ENCODE measurements at places on chromosomes 6 and 20.

DNA sequence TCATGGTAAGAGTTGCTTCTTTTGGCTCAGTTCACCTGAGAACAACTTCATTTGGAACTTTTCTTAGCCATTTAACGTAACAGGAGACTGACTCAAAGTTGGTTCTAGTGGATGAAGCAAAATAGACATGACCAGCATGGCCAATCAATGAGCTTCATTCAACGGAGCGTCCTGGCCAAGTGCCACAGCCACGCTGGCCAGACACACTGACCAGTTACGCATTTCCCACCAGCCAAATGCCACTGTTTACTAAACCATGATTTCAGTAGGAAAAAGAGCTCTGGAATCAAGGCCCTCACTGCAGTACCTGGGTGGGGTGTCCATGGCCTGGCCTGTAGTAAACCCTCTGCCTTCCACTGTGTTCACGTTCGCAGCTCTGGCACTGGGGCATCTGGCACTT lies 80.4 kb downstream of the POPDC3 start:
- no peak for DNase-seq

- DNase-seq = no peak
These were observed 507.2 kb downstream of the CDH26 start for GRCh38 chr20:60465439-60465838.

GRCh38 chr6:25652007-25652515 lies at the start of gene SCGN:
SCGN (plus strand) TSS chr6:25652215; CDS start chr6:25652404, 189 bp downstream.
- peak; percentile 80 for DNase-seq

GRCh38 chr20:4919047-4919704 lies 82.1 kb downstream of the SLC23A2 start:
- DNase-seq = no peak

GRCh38 chr6:37049758-37050044 lies 44.2 kb downstream of the FGD2 start:
- DNase-seq = no peak

GRCh38 chr6:146913842-146914488 lies 290.3 kb upstream of the STXBP5 start:
- DNase-seq = peak; percentile 68

- no peak for DNase-seq
These were observed 81.6 kb downstream of the FOXA2 start for GRCh38 chr20:22502731-22503191.

- DNase-seq = no peak
These were observed 868 bp downstream of the METTL24 start for GRCh38 chr6:110357298-110357663.

- DNase-seq = no peak
These were observed 32.9 kb downstream of the RNF217 start for GRCh38 chr6:124995131-124995530.

GRCh38 chr6:127267646-127268625 lies 1.3 kb downstream of the RNF146 start:
- no peak for DNase-seq

GRCh38 chr6:150410906-150411305 lies 42.1 kb downstream of the IYD start:
- DNase-seq = no peak

DNA sequence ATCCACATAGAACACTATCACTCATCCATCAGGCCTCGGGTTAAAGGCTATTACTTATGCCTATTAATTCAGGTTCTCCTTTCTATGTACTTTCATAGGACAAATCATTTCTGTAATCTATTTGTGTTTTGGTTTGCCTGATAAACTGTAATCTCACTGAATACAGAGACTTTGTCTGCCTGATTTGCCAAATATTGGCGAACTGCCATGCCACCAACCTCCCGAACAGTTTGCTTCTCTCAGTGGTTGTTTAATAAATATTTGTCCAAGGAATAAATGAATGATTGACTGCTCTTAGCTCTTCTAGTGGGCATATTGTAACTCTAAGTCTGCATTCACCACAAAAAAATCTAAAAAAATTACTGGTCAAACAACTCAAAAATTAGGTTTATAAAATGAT lies 170.1 kb upstream of the ZFP64 start:
- no peak for DNase-seq

- peak; percentile 89 for DNase-seq
These were observed 10.6 kb downstream of the REM1 start for GRCh38 chr20:31485450-31486339.

DNA sequence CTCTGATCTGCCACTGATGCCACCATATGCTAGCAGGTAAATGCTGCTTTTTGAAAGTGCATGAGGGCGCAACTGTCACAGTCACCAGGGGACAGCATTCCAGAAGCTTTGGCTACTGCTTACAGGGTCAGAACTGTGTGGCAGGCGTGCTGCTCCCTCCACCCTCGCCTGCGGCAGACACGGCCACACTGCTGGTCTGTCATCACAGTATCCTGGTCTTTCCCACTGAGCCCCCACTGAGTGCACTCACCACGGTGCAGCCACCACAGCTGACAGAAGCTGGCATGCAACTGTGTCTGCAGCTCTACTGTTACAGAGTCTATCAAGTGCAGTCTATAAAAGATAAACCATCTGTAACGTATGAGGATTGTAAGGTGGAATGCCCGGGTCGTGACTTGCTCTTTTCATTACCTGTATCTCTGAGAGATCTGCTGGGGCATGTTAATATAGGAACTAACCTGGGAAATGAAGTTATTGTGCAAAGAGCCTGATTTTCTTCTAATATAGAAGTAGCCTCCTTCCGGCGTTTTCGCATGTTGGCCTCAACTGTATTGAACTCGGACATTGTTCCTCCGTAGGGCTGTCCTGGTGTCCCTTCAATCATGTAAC lies 24.5 kb downstream of the GCLC start:
- DNase-seq = no peak

- DNase-seq = no peak
These were observed 82.4 kb downstream of the ZNF292 start for GRCh38 chr6:87237804-87238203.

DNA sequence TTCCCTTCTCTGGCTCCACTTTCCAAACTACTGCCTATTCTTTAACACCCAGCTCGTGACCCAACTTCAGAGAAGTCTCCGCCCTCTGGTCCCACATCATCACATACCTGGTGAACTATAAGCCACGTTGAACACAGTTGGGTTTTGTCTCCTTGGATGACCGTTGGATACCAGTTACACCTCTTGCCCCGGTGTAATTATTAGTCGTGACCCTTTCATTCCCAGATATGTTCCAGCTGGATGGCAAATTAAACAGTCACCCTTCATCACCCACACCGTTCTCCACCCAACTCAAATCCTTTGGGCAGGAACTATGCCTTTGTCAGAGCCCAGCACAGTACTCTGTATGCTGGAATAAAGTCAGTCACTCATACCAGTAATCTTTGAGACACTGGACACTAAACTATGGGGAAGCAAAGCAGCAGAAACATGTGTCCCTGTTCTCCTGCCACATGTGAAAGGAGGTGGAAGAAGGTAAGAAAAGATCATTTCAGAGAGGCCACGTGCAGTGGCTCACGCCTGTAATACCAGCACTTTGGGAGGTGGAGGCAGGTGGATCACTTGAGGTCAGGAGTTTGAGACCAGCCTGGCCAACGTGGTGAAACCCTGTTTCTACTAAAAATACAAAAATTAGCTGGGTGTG lies 22.5 kb downstream of the PLAGL2 start:
- no peak for DNase-seq

DNA sequence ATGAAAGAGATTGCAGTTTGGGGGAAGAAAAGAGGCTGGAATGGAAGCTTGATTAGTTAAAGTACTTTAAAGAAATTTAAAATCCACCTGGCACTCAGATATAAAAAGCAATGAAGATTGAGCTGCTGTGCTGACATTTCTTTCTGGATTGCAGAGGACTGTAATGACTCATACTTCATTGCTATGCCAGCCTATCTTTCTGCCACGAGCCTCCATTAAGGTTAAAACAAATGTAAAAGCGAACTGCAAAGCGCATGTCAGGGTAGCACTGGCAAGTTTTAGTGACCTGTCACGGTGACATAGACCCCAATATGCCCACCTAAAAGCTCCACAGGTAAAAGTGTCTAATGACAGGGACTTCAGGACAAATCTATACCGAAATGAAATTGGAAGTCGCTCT lies 449.6 kb downstream of the C6orf118 start:
- DNase-seq = no peak

DNA sequence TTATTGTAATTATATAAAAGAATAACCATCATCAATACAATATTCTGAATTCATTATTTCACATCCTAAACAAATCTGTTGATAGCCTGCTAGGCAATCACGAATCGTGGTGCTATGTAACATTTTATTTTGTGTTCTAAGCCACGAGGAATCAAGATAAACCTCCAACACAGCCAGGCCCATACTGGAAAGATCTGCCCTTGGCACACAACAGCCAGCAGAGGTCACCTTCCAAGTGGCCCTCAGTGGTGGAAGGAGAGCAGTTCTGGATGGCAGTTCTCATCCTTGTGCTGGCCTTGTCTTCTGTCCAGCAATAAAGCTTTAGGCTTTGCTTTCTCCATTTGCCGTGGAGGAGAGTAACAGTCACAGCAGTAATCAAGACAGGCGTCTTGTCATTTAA lies 13.2 kb downstream of the ZNF831 start:
- no peak for DNase-seq

DNA sequence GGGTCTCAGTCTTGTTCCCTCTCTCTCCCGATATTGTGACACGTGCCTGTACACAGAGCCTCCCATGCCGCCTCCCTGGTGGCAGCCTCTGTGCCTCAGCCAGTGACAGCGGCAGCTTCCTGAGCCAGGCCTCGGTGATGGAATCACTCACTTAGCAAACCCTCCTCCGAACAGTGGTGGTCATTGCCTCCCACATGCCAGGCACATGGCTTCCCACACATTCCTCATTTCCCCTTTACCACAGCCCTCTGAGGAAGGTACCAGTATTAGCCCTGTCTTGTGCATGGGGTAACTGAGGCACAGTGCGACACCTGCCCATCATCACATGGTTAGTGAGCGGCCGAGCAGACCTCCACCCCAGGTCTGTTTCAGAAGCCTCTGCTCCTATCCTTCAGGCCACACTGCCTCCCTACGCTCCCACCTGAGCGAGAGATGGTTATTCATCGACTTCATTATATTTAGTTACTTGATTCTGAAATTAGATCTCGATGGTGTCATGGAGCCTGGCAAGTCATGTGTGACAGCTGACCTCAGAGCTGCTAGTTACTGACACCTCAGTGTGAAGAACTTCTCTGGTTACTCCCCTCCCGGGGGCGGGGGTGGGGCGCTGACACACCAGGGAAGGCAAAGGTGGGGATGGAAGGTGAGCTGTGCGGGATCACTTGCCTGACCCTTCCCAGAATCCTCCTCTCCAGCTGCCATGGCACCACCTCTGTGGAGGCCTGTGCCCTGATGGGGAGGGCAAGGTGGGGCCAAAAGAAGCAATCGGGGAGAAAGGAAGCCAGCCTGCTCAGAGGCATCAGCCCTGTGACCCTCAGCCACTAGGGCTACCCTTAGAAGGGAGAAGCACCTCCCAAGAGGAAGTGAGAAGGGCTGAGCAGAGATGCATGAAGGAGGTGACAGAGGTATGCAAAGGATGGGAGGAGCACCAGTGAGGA lies 17.9 kb downstream of the MDGA1 start:
- DNase-seq = no peak

GRCh38 chr20:64110411-64111068 lies 3.2 kb upstream of the NPBWR2 start:
- DNase-seq = no peak

DNA sequence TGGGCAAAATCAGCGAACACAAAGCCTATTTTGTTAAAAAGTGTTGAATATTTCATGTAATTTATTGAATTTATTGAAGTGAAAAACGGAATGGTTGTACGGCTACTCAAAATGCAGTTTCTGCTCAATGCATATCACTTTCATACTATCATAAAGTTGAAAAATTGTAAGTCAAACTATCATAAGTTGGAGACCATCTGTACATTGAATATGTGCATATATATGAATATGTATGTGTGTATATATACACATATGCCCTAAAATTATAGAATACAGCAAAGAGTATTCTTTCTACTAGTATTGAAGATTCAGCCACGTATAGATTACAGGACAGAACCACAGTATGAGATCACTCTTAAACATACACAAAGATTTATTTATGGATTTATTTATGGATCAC lies 499.0 kb upstream of the SULF2 start:
- DNase-seq = no peak

- no peak for DNase-seq
These were observed 117.9 kb downstream of the CDH4 start for GRCh38 chr20:61369731-61370520.

- DNase-seq = no peak
These were observed 1.2 kb upstream of the TP53RK start for GRCh38 chr20:46690219-46691106.

DNA sequence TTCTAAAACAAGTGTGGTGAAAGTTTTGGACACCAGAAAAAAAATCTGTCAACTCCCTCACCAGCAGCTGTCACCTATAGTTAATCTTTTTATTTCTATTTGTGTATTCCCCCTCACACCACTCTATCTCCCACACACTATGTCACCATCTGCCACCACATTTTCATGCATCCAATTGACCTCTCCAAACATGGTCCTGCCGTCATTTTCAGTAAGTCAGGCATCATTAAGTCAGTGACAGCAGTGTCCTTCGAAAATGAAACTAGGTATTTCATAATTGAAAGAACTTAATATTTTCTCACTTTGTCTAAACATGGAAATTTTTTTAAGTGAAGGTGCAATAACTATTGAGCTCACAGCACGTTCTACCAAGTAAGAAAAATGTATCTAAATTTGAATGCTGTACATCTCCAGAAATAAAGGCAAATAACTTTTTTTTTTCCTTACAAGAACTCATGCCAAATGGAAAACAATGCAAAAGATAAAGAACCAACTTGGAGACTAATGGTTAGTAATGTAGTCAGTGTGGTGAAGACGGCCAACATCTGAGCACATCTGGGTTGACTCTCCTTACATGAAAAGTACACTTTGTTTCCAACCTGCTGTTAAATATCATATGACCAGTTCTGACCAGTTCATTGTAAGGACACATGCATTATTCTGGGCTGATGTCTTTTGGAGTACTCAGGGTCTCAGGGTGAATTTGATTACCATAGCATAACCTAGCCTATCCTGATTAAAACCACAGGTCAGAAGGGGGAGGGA lies 623.3 kb upstream of the MANEA start:
- no peak for DNase-seq

DNA sequence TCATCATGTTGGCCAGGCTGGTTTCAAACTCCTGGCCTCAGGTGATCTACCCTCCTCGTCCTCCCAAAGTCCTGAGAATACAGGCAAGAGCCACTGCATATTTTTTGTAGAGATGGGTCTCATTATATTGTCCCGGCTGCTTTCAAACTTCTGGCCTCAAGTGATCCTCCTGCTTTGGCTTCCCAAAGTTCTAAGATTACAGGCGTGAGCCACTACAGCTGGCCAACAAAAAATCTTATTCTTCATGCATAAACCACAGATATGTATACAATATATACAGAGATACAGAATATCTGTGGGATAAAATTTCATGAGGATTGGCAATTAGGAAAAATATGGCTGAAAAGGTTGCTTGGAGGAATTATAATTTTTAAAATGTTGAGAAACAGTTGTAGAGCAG lies 49.9 kb downstream of the SLC35A1 start:
- DNase-seq = no peak

- DNase-seq = no peak
These were observed 34.6 kb downstream of the QKI start for GRCh38 chr6:163449076-163449475.

- no peak for DNase-seq
These were observed 678.6 kb upstream of the CITED2 start for GRCh38 chr6:140052736-140053729.

Data from sciatic nerve (tissue), 2 donors.